ENCODE measurements at places on chromosomes 7 and 10. TPM values are rescaled to one million over a fixed set of nuclear protein-coding genes. Genes with fewer than 3 reads are reported as not detected.

Gene CYP2C9
- not detected for total RNA-seq

Gene HMX3
- 0.32 TPM for total RNA-seq

Gene GJD4
- total RNA-seq: 0.08 TPM

Gene LRRD1
- total RNA-seq: not detected

Gene SFTPA1
- not detected for total RNA-seq

GRCh38 chr10:102322914-102323313 lies 72.6 kb upstream of the NFKB2 start:
- DNase-seq: no peak

DNA sequence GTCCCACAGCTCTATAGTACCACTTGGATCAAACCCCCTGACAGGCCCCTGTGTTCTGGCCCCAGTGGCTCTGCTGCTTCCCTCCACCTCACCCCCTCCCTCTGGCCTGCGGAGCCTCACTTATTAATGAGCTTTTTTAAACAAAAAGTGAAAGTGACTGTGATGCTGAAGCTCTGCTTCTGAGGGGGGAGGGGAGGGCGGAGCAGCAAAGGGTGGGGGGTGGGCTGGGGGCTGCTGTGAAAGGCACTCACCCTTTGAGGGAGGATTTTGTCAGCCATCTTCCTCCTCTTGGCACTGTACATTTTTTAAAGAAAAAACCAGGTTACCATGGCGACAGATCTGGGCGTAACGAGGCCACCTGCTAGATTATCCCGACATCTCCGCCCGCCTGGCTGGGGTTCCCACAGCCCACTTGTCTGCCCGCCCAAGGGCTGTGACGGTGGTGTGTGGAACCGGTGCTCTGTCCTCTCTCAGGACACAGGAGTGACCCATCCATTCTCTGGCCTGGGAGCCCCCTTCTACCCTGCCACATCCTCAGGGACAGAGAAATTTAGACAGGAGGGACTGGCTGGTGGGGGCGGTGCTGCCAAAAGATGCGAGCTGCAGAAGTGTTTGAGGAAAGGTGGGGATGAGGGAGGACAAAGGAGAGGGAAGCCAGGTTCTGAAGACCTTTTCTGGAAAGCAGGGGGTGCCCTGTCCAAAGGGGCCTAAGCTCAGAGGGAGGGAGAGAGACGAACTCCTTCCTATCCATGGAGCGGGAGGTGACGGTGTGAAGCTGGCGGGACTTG lies 4.9 kb downstream of the SMARCD3 start:
- no peak for DNase-seq

DNA sequence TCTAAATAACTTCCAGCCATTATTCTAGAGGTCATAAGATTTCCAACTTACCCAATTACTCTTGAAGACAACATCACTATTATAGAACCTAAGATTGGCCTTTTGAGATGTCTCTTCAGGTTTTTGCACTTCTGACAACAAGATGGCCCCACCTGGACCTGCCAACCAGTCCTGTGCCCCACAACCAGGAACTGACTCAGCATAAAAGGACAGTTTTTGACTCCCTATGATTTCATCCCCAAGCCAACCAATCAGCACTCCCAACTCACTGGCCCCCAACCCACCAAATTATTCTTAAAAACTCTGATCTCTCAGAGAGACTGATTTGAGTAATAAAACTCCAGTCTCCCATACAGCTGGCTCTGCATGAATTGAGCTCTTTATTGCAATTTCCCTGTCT lies 94.4 kb downstream of the TMEM106B start:
- no peak for DNase-seq

GRCh38 chr10:97961945-97962344 lies 68.5 kb downstream of the CRTAC1 start:
- no peak for DNase-seq

DNA sequence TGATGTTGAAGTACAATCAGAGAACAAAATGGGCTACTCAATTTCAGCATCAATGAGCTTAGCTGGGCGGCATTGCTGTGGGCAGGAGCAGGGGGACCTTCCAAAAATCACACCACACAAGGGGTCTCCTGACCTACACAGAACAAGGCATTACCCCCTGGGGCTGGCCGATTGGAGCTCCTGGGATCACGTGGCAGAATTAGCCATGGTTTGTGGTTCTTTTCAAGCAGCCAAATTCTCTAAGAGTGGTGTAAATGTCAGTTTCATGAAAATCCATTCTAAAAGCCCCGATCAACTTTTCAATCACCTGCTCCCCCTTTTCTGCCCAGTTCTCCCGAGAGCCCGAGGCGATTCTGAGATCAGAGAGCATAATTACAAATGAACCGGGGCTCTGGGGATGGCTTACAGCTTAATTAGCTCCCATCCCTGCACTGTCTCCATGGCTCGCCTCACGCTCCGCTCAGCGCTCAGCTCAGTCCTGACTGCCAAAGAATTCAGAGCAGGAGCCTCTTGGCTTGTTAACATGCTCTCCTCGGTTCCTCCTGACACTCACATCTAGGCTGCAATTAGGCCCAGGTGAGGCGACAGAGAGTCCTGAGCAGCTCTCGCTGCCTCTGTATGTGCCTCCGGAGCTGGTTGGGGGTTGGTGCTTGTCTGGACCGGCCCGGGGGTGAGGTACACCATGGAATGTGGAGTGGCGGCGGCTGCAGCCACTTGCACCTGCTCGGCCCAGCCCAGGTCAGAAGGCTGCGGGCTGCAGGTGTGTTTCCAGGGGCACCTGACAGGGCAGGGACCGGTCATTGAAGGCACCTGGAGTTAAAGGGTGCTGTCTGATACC lies 111.8 kb downstream of the WDR11 start:
- no peak for DNase-seq
